ENCODE measurements at places on chromosomes 11 and 22. TPM values are rescaled to one million over a fixed set of nuclear protein-coding genes. Genes with fewer than 3 reads are reported as not detected.

- no peak for DNase-seq
Measured at GRCh38 chr11:76495019-76495418, 50.2 kb downstream of the EMSY start.

DNA sequence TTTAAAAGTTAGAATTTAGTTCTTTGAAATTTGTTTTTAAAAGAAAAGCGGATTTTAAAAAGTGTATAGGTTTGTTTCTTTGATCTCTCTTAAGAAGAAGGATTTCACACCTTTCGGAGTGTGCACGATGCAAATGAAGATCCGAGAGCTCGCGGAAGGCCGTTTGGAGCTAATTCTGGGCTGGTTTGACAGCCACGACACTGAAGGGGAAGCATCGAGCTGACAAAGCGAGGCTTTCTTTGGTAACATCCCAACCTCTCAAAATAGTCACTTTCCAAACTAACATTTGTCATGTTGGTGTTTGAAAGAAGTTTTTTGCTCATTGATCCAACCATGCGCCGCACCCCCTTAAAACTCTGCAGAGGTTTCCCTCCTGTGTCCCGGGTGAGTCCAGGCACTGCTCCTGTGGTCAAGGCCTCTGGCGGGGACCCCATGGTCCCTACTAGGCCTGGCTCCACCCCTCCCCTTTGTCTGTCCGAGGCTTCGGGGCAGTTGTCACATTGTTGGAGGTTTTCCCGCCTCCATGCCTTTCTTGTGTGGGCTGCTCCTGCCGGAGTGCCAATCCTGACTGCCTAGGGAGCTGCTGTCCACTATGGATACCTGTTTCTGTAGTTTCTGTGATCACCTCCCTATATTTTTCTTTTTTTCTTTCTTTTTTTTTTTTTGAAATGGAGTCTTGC, 39.7 kb downstream of the MPPED1 start:
- DNase-seq, result no peak

GRCh38 chr22:20582520-20583361, 75.3 kb downstream of the MED15 start:
- DNase-seq, result peak; percentile 13

DNA sequence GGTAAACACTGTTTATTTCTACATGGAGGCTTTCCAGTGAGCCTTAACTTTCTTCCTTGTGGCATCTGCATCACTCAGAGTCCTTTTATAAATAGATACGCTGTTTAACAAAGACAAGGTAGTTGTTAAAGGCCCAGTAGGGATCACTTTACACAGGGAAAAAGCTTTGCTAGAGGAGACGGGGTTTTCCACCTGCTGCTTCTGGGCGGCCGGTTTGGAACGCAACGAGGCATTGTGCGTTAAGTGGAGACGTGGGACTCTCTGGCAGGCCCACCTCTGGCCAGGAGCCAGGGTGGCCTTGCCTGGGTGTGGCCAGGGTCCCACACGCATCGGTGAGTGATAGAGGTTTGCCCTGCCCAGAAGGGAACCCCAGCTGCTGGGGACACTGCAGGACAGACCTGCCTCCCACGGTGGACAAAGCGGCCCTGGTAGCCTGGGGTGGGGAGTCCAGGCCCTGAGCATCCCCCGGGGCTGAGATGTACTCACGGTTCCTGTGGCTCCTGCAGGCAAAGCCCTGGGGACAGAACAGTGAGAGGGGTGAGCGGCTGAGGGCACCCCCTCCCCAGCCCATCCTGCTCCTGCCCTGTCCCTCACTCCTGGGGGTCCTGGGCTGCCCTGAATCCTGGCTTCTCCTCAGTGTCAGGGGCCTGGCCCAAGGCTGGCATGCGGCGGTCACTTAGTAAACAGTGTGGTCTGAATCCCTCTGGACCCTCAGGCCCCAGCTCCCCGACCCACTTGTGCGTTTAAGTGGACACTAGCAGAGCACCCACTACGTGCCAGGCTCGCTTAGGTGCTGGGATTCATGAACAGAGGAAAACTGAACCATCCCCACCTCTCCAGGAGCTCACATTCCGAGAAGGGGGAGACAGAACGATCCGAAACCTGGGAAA, 4.2 kb downstream of the IL17REL start:
- no peak for DNase-seq

DNA sequence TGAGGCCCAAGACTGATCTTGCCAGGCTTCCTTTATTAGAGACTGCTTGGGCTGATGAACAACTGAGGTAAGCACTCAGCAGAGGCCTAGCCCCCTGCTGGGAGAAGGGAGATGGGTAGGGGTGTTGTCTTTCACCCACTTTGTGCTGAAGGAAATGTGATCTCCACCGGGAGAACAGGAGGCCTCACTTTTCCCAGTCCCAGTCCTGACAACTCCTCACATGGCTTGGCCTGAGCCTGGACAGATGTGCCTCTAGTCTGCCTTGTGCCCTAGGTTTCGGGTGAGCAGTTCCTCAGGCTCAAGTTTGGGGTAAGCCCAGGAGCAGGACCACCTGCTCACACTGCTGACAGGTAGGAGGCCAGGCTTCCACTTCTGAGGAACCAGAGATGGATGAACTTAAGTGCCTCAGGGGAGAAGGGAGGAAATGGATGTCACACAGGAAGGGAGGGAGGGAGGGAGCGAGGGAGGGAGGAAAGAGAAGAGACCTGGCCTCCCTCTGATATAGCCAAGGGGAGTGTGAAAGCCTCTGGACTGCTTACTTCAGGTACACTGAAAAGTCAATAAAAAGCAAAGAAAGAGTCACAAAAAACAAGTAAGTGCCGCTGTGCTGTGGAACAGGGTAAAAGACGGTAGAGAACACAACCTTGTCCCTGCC, 8.1 kb downstream of the CLPB start:
- DNase-seq, result no peak

GRCh38 chr11:64007160-64007628, 21.0 kb downstream of the OTUB1 start:
- peak; percentile 55 for DNase-seq

- DNase-seq, result no peak
Measured at GRCh38 chr22:18088825-18089568, 11.2 kb downstream of the PEX26 start.

- no peak for DNase-seq
Measured at GRCh38 chr11:30172883-30173311, 57.9 kb upstream of the FSHB start.

GRCh38 chr11:12192794-12193514, 82.6 kb downstream of the MICAL2 start:
- no peak for DNase-seq

GRCh38 chr22:30310881-30311771, 15.6 kb downstream of the TBC1D10A start:
- peak; percentile 81 for DNase-seq

DNA sequence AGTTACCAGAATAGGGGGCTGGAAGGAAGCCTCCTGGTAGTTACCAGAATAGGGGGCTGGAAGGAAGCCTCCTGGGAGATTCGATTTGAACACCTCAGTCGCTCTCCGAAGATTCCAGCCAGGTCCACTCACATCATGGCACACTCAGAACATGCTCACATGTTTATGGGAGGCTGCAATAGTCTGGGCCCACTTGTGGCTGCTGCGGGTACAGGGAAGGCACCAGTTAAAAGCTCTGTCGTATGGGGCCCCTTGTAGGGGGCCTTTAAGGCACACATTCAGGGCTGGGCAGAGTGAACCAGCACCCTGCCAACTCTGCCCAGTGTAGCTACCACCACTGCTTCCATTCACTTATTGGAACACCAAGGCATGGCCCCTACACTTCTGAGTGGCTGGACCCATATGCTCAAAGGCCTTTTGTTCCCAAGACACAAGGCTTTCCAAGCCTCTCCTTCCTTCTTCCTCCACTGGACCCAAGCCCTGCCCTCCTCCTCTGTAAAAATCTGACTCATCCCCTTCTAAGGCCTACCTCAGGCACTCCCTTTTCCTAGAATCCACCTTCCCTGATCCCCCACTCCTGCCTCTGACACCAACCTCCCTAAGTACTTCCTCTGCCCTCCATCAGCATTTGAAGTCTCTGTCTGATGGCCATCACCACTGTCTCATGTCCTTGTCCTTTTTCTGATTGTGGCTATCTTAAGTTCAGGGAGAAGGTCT, 28.0 kb downstream of the USP35 start:
- no peak for DNase-seq

DNA sequence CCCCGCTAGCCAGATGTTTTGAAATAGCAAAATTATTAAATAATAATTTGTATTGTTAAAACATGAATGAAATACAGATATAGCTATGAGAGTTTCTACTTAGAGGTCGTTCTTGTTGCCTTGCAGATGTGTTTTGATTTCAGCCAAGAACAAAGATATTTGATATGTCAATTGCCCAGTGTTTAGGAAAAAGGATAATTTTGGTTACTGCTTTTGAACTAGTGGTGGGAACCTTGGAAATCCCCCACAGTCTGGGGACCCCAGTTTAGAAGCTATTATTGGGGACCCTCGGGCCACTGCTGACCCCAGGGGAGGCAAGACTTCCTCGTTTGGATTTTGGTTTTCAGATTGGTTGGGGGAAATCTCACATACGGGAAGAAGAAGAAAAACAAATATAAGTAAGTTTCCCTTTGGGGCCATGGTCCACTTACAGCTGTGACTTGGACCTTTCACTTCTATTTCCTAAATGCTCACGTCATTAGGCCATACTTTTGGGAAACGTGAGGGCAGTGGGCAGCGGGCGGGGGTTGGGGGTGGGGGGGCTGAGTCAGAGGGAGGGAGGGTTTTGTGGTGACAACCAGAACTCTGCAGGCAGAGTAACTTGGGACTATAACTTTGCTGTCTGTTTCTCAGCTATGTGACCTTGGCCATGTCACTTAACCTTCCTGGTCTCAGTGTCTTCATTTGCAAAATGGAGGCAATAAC, 37.0 kb downstream of the LDLRAD3 start:
- no peak for DNase-seq

Gene APOC3
- not detected for total RNA-seq

Gene OLFML1
- total RNA-seq, result 16.5 TPM

Gene SPI1
- 31.4 TPM for total RNA-seq

Gene OR51E1
- 0.91 TPM for total RNA-seq

Gene OR51B2
- total RNA-seq, result not detected
